ENCODE measurements at places on chromosomes 1 and 21. TPM values are rescaled to one million over a fixed set of nuclear protein-coding genes. Genes with fewer than 3 reads are reported as not detected.

Gene CA14
- not detected for total RNA-seq

Gene SAMD13
- 0.14 TPM for total RNA-seq

Gene LRRC38
- not detected for total RNA-seq

Gene MLLT11
- total RNA-seq: 2.8 TPM

Gene KCTD3
- 24.5 TPM for total RNA-seq

Gene LRRC7
- total RNA-seq: under 0.01 TPM

Gene CAPN8
- not detected for total RNA-seq

Gene GNAT2
- not detected for total RNA-seq

Gene NHLH1
- total RNA-seq: 0.14 TPM

Gene KCNA2
- total RNA-seq: under 0.01 TPM

Gene LCE2C
- total RNA-seq: not detected

Gene DVL1
- total RNA-seq: 159 TPM

Data from placental pericyte (primary cell).